Endothelial cell (in vitro differentiated cells): ENCODE measurements at places on chromosomes 3 and 15. TPM values are rescaled to one million over a fixed set of nuclear protein-coding genes. Genes with fewer than 3 reads are reported as not detected.
A peak's percentile ranks its signal among the peaks of the same experiment; 100 is the strongest.

SNRPA1 gene
- total RNA-seq: 62.2 TPM

CACNA1D gene
- total RNA-seq: 208 TPM

HLTF gene
- 15.9 TPM for total RNA-seq

LMAN1L gene
- total RNA-seq: not detected

ZDHHC19 gene
- 0.82 TPM for total RNA-seq

RETNLB gene
- total RNA-seq: not detected

GRCh38 chr3:84265768-84266167, 693.0 kb upstream of the CADM2 start:
- no peak for DNase-seq
- no peak overlapping the region for H3K27ac ChIP-seq
- H3K36me3 ChIP-seq: no peaks in the 10 kb centered on the region
- peaks cover 3% of the 10 kb centered on the region for H3K4me1 ChIP-seq
- H3K27me3 ChIP-seq: no peaks in the 10 kb centered on the region

- no peaks in the 10 kb centered on the region for H3K27me3 ChIP-seq
- peaks cover 2% of the 10 kb centered on the region for H3K4me1 ChIP-seq
- H3K4me3 ChIP-seq: no peak overlapping the region
- peaks cover 4% of the 10 kb centered on the region for H3K36me3 ChIP-seq
- DNase-seq: no peak
These were observed 25.8 kb upstream of the MFGE8 start for GRCh38 chr15:88938802-88939485.

- peak overlapping the region; percentile 18 for H3K27ac ChIP-seq
- H3K4me1 ChIP-seq: peaks cover 27% of the 10 kb centered on the region
- H3K27me3 ChIP-seq: peaks cover 7% of the 10 kb centered on the region
These were observed 56.9 kb downstream of the FLNB start for GRCh38 chr3:58064923-58065638.

DNA sequence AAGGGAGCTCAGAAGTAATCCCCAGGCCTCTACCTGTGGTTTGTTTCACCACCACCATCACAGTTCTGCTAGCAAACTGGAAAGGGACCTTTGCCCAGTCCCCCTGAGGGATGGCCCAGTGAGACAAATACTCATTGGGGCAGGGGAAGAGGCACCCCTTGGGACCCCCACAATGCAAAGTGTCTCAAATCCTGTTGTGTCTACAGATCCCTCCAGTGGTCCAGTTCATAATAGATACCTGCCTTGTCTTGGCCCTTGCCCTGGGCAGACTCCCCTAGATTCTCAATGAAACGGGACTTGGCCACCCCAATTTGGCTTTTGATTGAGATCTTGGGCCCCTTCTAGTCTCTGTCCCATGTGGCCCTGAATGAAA, 43.8 kb upstream of the RAB6B start:
- H3K4me1 ChIP-seq: peaks cover 3% of the 10 kb centered on the region
- no peak overlapping the region for H3K4me3 ChIP-seq
- no peaks in the 10 kb centered on the region for H3K36me3 ChIP-seq
- H3K27me3 ChIP-seq: no peaks in the 10 kb centered on the region
- no peak for DNase-seq

GRCh38 chr3:124248471-124249028, 256.6 kb upstream of the ROPN1 start:
- peak overlapping the region; percentile 28 for H3K4me3 ChIP-seq
- peaks cover 8% of the 10 kb centered on the region for H3K27me3 ChIP-seq
- peaks cover 63% of the 10 kb centered on the region for H3K4me1 ChIP-seq
- DNase-seq: no peak
- peak overlapping the region; percentile 92 for H3K27ac ChIP-seq
- H3K36me3 ChIP-seq: peaks cover 9% of the 10 kb centered on the region

DNA sequence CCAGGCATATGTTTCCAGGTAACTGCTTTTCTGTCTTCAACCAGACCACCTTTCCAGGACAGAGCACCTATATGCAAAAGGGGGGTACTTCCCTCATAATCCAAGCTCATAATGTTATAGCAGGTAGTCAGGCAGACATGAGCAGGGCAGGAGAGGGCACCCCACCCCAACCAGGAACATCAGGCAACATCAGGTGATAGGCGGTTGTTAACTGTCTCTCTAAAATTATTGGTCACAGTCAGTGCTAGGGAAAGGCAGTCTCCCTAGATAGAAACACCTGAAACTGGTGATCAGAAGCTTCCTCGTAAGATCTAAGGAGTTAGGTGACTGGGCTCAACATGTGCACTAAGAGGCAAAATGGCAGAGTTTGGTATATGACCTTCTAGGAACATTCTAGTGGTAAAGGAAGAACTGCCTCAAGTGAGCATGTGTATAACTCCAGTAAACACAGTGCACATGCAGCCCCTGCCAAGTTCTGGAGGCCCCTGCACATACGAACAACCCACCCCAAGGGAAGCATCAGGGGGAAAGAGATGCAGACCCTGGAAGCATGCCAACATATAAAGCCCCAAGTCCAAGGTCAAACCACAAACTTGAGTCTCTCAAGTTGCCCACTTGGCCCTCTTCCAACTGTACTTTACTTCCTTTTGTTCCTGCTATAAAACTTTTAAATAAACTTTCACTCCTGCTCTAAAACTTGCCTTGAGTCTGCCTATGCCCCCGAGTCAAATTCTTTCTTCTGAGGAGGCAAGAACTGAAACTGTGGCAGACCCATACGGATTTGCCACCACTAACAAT, 270.9 kb downstream of the ULK4 start:
- no peak overlapping the region for H3K27ac ChIP-seq
- H3K4me1 ChIP-seq: no peaks in the 10 kb centered on the region
- H3K36me3 ChIP-seq: no peaks in the 10 kb centered on the region
- peaks cover 3% of the 10 kb centered on the region for H3K27me3 ChIP-seq
- no peak overlapping the region for H3K4me3 ChIP-seq

DNA sequence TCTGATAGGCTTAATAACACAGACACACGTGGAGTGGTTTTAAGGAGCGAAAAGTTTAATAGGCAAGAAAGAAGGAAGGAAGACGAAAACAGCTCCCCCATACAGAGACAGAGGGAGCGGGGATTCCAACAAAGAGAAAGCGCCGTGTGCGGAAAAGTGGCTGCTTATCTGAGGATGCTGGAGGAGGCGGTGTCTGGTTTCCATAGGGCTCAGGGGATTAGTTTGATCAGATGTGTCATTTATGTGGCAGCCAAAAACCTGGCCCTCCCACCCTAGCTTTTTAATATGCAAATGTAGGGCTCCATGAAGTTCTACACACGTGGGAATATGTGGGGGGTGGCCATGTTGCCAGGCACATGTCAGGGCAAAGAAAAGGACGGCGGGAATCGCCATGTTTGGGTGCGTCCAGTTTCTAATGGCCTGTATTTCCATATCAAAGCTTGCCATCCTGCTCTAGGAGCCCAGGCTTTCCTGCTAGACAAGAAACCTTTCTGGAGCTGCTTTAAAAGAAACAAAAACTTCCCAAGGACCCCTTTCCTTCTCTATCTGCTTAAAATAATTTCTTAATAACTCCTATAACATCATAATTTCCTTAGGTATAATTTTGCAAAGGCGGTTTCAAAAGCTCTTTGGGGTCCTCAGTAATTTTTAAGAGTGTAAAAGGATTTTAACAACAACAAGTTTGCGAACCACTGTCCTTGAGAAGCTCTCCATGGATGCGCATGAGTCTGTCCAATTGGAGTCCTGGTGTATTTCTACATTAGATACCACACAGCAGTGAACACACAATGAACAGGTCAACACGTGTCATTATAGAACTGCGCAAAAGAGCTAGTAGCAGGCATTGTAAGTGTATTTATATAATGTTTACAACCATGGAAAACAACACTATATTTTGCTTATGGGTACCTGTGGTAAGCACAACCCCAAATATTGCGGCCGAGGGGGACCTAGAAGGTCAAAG, 622 bp upstream of the ZNF589 start:
- DNase-seq: peak; percentile 16
- H3K4me3 ChIP-seq: peak overlapping the region; percentile 94
- peaks cover 3% of the 10 kb centered on the region for H3K27me3 ChIP-seq
- H3K36me3 ChIP-seq: no peaks in the 10 kb centered on the region
